ENCODE measurements at places on chromosomes 2 and 18.

- H3K27me3 ChIP-seq, result no peaks in the 10 kb centered on the region
- H3K36me3 ChIP-seq, result peaks cover 13% of the 10 kb centered on the region
- DNase-seq, result no peak
- no peaks in the 10 kb centered on the region for H3K4me1 ChIP-seq
These were observed 13.4 kb downstream of the IL1R1 start for GRCh38 chr2:102155703-102156515.

DNA sequence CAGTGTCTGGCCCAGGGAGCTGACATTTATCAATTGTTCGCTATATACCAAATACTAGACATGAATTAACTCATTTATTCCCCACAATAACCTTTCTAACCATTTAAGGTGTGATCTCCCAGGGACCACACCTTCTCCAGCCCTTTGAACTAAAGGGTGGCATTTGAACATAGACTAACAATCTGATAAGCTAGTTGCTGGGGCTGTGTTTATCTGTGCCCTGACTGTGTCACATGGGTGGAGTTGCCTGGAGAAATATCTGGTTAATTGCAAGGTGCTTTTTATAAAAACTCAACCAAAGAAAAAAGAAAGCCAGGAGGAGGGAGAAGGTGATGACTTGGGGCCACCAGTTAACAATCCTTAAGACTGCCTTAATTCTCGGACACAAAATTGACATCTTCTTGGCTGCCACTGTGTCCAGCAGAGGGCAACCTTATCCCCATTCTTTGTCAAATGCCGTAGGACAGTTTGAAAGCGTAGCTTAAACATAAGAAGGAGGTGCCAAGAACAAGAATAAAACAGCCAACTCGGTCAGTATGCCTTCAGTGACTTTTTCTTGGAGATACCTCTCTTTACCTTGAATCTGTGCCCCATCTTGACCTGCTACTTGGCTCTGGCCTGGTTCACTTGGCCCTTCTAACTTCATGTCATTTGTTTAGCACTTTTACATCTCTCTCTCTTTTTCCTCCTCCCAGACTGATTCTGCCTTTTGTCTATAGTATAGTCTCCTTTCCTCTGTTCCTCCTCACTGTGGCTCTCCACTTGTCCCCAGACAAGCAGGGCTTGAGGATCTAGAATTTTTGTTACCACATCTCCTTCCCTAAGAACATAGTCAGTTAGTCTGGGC, 183.4 kb downstream of the MYO3B start:
- no peaks in the 10 kb centered on the region for H3K4me1 ChIP-seq
- H3K36me3 ChIP-seq, result no peaks in the 10 kb centered on the region
- no peaks in the 10 kb centered on the region for H3K27me3 ChIP-seq
- no peak overlapping the region for H3K27ac ChIP-seq
- no peak overlapping the region for H3K4me3 ChIP-seq
- DNase-seq, result no peak

DNA sequence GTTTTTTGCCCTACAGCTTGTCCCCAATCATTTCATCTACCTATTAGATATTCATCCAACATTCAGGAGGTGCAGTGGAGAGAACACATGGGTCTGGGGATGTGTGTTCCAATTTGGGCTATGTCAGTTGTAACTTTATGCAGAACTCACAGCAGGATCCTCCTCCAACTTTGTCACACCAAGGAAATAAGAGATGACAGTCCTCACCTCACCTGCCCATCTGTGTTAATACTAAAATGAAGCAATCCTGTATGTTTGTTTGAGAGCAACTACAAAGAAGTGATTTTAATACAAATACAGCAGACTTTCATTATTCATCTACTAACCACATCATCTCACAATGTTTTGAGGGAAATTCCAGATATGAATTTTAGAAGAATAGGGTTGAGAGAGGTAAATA, 126.7 kb downstream of the ARHGAP15 start:
- no peak overlapping the region for H3K4me3 ChIP-seq
- no peak for DNase-seq
- no peaks in the 10 kb centered on the region for H3K36me3 ChIP-seq
- H3K27me3 ChIP-seq, result no peaks in the 10 kb centered on the region
- H3K27ac ChIP-seq, result no peak overlapping the region

GRCh38 chr18:45116116-45116515, 435.4 kb downstream of the SETBP1 start:
- DNase-seq, result no peak
- H3K4me1 ChIP-seq, result no peaks in the 10 kb centered on the region
- H3K36me3 ChIP-seq, result no peaks in the 10 kb centered on the region
- H3K27ac ChIP-seq, result no peak overlapping the region
- no peak overlapping the region for H3K4me3 ChIP-seq

- H3K27ac ChIP-seq, result no peak overlapping the region
- H3K27me3 ChIP-seq, result no peaks in the 10 kb centered on the region
- no peak for DNase-seq
- no peak overlapping the region for H3K4me3 ChIP-seq
- no peaks in the 10 kb centered on the region for H3K36me3 ChIP-seq
- no peaks in the 10 kb centered on the region for H3K4me1 ChIP-seq
These were observed 272.5 kb upstream of the KCNJ3 start for GRCh38 chr2:154425994-154426393.

- H3K36me3 ChIP-seq, result peaks cover 10% of the 10 kb centered on the region
- no peak overlapping the region for H3K4me3 ChIP-seq
- H3K27me3 ChIP-seq, result no peaks in the 10 kb centered on the region
- no peak for DNase-seq
These were observed 56.8 kb downstream of the SP110 start for GRCh38 chr2:230162981-230163380.

GRCh38 chr2:130756053-130756873, 923 bp downstream of the AMER3 start:
- no peak for DNase-seq
- no peak overlapping the region for H3K27ac ChIP-seq
- H3K4me1 ChIP-seq, result no peaks in the 10 kb centered on the region
- no peak overlapping the region for H3K4me3 ChIP-seq
- H3K27me3 ChIP-seq, result peaks cover 11% of the 10 kb centered on the region

DNA sequence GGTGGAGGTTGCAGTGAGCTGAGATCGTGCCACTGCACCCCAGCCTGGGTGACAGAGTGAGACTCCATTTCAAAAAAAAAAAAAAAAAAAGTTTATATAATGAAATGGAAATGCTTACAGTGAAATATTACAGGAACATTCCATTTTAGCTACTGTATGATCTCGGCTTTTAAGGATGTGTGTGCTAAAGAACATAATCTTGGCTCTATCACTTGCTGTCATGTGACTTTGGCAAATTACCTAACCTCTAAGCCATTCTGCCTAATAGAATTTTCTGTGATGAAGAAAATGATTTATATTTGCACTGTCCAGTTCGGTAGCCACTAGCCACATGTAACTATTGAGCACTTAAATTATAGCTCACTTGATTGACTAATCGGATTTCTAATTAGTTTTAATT, 36.3 kb downstream of the SMAD4 start:
- no peaks in the 10 kb centered on the region for H3K27me3 ChIP-seq
- H3K4me1 ChIP-seq, result no peaks in the 10 kb centered on the region
- DNase-seq, result no peak

- H3K27me3 ChIP-seq, result no peaks in the 10 kb centered on the region
- H3K4me1 ChIP-seq, result peaks cover 6% of the 10 kb centered on the region
- no peak overlapping the region for H3K27ac ChIP-seq
- no peaks in the 10 kb centered on the region for H3K36me3 ChIP-seq
These were observed 100.0 kb upstream of the DTNA start for GRCh38 chr18:34609986-34610648.

- H3K27ac ChIP-seq, result peak overlapping the region; percentile 95
- no peaks in the 10 kb centered on the region for H3K36me3 ChIP-seq
- peaks cover 2% of the 10 kb centered on the region for H3K4me1 ChIP-seq
These were observed 1.7 kb downstream of the RTN4 start for GRCh38 chr2:55048508-55049042.

- no peaks in the 10 kb centered on the region for H3K4me1 ChIP-seq
- no peaks in the 10 kb centered on the region for H3K27me3 ChIP-seq
- no peak overlapping the region for H3K27ac ChIP-seq
- no peak overlapping the region for H3K4me3 ChIP-seq
- no peak for DNase-seq
These were observed 7.2 kb upstream of the RAB12 start for GRCh38 chr18:8602040-8602439.

DNA sequence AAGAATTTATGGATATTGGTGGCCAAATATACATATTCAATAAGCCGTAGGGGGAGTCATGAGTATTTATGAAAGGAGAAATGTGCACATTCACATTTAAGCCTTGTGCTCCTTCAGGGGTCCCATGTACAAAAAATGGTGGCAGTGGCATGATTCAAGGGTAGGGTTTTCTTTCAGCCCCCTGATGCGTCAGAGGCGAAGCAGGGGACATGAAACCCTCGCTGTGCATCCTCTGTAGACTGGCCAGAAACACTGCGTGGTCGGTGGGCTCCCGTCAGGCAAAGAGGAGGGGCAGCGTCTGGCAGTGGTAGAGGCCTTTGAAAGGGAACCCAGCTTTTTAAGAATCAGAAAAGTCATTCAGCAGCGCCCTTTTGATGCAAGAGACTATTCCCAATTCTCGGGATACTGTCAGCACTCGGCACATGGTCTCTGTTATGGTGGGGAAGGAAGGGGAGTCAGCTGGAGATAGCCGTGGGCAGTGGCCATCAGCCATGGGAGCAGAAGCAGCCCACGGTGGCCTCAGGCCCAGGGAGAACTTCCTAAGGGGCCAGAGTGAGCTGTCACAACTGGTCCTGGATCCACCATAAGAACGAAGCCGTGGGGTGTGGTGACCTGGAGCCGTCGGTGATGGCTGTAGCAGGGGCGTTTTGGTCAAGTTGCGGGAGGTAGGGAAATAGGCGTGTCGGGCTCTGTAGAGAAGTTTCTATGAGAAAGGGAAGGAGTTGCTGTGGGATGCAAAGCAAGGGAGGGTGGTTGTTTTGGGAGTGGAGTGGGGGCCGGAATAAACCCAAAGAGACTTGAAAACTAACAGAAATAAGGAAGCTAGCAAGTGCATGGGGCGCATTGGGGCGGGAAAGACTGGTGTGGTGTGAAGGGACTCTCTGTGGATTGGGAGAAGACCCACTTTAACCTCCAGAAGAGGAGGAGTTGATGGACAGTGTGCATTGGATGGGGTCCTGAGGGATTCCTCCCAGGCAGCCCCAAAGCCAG, 95.6 kb downstream of the SH3BP4 start:
- H3K36me3 ChIP-seq, result peaks cover 21% of the 10 kb centered on the region
- H3K4me3 ChIP-seq, result no peak overlapping the region
- no peak for DNase-seq
- H3K4me1 ChIP-seq, result peaks cover 6% of the 10 kb centered on the region

DNA sequence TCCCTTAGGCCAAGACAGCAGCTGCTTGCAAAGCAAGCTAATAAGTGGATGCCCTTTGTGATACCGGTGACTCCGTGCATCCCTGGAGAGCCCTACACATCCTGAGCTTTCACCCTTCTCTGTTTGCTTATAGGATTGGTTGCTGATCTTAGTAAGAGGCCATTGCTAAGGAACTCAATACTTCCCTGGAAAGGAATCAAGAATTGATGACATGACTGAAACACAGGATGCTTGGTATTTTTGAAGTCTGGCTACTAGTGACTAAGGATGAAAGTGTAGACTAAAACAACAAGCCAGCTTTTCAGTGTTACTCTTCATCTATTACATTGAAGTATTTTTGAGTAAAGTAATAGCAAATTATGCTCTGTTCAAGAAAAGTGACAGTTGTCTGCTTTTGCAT, 123.0 kb upstream of the SERPINE2 start:
- peaks cover 2% of the 10 kb centered on the region for H3K4me1 ChIP-seq
- no peaks in the 10 kb centered on the region for H3K27me3 ChIP-seq
- H3K36me3 ChIP-seq, result no peaks in the 10 kb centered on the region
- DNase-seq, result no peak
- no peak overlapping the region for H3K27ac ChIP-seq

GRCh38 chr2:32506446-32506845, 121.4 kb upstream of the TTC27 start:
- no peak overlapping the region for H3K27ac ChIP-seq
- DNase-seq, result no peak
- peaks cover 42% of the 10 kb centered on the region for H3K36me3 ChIP-seq
- H3K4me1 ChIP-seq, result no peaks in the 10 kb centered on the region
- H3K4me3 ChIP-seq, result no peak overlapping the region
- H3K27me3 ChIP-seq, result no peaks in the 10 kb centered on the region
